ENCODE measurements at places on chromosomes 7 and 10.

DNA sequence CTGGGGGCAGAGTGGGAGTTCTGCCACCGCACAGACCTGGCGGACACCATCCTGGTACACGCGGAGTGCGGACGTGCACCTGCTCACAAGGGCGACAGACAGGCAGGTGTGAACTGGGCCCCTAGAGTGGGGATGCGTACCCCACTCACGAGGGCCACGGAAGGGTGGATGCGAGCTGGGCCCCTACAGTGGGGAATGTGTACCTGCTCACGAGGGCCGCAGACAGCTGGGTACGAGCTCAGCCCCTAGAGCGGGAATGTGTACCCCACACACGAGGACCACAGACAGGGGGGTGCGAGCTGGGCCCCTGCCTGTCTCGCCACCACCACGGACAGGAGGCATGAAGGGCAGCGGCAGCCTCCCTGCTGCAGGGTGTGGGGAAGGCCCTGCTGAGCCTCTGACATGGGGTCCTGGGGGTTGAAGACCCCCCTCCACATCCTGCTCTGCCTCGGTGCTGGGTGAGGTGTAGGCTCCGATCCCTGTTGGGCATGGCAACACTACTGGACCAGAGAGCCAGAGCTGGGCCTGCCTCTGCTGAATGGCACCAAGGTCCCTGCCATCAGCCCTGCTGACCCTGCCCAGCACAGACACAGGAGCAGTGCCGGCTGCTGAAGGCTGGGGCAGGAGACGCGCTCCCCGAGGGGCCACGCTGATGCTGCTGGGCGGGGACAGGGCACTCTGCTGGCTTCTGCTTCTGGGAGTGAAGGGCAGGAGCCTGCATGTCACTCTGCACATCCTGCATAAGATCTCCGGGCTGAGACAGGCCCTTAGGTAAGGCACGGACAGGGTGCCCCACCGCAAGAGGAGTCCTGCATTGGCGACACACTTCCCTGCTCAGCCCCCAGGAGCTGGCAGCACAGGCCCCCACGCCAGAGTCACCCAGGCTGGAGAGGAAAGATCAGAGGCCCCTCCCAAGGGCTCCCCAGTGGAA is 259.2 kb downstream of the MAD1L1 start:
- DNase-seq = no peak

DNA sequence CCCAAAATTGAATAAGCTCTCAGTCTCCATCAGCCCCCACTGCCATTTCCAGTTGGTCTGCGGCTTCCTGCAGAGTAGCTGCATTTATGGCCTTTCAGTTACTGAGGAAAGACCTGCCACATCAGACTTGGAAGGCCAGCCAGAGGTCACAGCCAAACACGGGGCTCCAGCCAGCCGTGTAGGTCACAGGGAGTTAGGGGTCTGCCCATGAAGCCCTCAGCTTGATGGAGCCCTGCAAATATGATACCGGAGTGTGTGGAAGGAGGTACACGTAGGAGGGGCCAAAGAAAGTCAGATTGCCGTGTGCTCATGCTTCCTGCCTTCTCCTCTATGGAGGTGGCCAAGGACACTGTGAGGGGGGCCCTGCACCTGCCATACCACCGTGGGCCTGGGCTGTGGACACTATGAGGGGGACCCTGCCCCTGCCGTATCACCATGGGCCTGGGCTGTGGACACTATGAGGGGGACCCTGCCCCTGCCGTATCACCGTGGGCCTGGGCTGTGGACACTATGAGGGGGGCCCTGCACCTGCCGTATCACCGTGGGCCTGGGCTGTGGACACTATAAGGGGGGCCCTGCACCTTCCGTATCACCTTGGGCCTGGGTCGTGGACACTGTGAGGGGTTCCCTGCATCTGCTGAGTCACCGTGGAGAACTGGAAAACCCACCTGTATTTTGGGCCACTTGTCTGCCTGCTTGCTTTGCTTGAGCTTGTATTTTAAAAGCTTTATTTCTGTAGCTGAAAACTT is 335.7 kb upstream of the SHH start:
- DNase-seq = no peak

DNA sequence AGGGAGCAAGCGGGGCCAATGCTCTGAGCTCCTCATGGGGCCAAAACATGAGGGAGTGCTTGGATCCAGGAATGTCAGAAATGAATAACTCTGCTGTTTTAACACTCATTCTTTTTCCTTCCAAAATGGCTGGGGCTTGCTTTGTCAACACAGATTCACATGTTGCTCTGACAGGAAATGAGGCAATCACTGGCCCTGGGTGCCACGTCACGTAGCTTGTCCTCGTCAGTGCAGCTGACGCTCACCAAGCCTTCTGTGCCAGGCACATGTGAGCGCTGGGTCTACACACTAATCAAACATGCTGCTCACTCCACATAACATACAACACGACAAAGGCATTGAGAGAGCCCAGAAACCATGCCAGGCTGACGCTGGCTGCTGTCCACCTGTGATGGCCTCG is 198.9 kb downstream of the WDR37 start:
- DNase-seq = no peak

- DNase-seq = no peak
These were observed 91.1 kb upstream of the GNA12 start for GRCh38 chr7:2934984-2935740.

DNA sequence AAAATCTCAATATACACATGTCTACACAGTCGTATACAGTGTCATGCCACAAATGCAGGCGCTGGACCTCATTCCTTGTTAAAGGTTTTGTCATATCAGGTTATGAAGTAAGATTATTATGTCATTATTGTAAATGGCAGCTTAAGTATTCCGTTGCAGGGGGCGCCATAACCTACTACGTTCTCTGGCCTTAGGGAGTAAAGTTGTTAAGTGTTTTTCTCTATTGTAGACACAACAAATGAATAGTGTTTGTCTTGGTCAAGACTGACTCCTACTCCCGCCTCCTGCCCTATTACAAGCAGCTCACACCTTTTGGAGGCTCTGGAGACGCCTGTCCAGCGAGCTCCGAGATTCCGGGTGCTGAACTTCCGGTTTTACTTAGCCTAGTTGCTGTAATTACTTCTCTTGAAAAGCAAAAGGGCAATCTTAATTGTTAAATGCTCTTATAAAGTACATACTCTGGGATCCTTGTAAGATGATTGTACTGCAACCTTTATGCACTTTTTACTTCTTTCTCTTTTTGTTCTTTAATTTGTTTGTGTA is 994 bp downstream of the GATAD1 start:
- no peak for DNase-seq

- DNase-seq = no peak
These were observed 1.1 kb upstream of the GALNTL5 start for GRCh38 chr7:151954866-151955820.

DNA sequence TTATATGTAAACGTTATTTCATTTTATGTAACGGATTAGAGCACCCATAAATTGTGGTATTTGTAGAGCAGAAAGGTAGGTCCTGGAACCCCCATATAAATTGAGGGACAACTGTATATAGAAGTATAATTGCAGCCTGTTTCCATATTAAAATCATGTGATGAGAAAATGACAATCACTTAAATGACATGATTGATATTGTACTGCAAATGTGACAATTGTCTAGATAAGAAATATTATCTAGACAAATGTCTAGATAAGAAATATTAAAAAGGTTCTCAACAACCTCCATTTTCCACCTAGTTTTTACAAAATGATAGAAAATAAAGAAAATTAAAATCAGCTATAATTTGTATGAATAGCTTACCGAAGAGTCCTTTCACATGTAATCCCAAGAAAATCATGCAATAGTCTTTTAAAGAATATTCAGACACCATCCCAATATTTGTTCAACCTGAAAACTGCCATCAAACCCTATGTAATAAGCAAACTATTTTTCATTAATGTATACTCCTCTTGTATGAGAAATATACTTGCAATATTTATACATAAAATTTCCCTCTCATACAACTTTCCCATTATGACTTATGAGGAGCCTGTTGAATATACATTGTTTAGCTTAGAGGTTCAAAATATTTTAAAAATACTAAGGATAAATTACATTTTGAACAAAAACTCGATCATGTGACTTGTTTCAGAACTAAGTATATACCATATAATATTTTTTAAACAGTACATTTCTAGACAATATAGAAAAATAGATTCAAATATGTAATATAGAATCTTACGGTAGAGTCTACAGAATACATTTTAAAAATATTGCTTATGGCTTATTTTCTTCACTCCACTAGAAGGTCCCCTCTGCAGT is 153.2 kb downstream of the CRPPA start:
- DNase-seq = no peak

GRCh38 chr7:141551782-141552181 is 572 bp downstream of the AGK start:
- no peak for DNase-seq

DNA sequence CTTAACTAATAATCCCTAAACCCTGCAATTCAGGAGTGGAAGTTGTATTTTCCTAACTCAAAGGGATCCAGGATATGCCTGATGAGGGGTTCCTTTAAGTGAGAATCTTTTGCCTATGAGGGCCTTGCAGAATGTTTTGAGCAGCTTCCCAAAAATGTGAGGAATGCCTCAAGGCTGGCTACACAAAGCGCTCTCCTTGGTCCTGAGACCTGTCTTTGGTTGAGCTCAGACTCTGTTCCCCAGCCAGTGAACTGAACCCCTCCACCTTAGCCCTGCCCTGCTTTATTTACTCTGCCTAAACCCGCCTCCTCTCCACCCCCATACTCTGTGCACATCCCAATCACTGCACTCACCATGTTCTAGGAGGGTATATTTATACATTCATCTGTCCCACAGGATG is 108.6 kb downstream of the NRCAM start:
- no peak for DNase-seq

GRCh38 chr7:7595451-7595850 is 28.8 kb downstream of the MIOS start:
- DNase-seq = no peak

DNA sequence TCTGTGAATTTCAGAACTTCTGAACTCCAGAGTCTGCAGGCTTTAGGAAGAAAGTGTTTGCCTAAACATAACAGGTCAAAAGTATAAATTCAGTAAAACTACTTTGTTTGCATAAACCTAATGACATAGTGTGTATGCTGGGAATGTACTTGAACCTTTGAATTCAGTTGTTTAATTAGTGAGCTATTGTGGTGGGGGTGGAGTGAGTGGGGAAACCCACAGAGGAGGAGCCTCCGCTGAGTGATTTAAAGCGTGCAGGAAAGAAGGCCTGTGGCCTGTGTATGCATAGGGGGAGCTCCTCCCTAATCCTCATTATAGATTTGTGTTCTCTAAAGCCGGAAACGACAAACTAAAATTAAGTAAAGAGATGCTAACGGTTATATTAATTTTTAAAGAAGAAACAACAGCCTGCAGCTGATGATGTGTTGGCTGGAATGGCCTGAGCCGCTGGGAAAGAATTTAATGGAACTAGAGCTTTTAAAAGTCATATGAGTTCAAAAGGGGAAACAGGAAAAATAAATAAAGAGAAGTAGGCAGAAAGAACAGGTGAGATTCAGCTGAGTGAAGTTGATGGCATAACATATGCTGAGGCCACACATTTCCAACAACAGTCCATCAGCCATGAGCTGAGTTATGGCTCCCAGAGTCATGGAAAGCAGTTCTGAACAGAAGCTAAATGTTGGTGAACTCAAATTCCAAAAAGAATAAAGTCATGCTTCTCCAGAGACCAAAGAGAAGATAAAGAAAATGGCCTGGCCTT is 595.0 kb downstream of the GRM8 start:
- DNase-seq = no peak

DNA sequence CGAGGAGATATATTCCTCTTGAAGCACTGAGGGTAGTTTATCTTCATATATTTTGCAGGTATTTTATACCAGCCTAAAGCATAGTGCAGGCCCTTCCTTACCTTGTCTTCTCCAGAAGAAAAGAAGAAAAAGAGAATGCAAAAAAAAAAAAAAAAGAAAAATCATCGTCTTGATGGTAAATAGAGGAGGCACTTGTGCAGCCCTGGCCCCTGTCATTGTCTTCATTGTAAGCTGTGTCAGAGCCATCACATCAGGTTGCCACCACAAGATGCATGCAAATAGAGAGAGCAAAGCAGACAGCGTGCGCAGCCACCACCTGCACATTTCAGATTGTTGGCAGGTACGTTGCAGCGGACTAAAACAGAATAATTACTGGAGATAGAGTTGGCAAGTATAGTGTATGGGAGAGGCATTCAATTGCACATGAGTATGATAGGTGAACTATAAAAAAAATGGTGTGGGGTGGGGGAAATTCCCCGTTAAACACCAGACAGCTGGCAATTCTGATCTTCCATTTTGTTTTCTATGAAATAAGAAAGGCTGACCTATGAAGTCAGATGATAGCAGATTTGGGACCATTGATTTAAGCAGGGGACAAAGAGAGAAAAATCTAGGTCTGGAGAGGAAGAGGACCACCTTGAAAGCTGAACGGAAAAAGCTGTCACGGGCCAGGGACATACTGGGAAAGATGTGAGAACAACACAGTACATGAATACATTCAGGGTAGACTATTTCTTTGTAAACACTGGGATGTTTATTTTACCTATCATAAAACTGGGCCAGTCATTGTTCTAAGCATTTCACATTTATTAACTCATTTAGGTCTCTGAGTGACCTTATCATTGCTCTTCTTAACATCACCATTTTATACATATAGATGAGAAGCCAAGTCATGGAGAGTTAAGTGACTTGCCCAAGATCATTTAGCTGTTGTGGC is 306.3 kb upstream of the SP8 start:
- DNase-seq = no peak

GRCh38 chr10:28997734-28998133 is 291.1 kb upstream of the LYZL1 start:
- no peak for DNase-seq

DNA sequence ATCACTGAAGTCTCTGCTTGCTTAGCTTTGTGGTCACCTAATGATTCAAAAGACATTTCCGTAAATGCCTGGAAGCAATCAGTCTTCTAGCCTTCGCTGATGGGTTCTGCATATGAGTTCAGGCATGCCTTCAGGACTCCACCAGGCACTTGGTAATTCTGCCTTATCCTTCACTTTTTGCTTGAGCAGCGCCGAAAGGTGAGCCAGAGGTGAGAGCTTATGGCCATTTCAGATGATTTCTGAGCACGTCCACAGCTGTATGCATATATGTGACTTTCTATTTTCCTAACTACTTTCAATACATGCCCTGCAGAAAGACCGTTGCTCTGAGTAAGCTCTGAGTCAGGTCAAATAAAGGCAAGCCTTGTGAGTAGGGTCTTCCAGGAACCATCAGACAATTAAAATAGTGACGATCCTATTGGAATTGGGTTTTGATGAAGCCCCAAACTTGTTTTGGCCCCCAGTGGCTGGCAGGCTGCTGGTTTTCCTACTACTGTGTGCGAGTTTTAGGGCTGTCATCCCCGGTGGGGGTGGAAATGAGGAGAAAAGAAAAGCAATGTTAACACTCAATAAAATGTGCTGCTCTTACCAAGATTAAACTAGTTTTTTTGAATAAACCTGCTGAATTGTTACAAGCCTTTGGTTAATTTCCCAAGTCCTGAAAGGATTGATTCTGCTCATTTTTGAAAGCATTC is 154.4 kb upstream of the AKR1E2 start:
- no peak for DNase-seq

DNA sequence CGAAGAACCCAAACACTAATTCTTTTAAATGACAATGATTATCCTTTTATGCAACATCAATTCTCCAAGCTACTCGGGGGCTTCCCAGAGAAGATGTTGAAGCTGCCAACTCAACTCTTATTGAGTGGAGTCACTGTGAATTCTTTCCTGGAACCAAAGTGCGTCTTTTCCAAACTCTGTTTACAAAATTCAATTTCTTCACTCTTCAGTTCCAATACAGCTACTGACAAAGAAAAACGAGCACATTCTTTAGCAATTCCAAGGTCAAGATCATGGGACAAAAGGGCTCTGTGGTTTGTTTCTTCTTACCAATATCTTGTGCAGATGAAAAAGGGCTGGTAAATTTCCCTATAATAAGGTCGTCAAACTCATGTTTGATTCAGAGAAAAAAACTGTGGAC is 74.2 kb downstream of the FAS start:
- DNase-seq = no peak
